ENCODE measurements at places on chromosomes 1 and 21. TPM values are rescaled to one million over a fixed set of nuclear protein-coding genes. Genes with fewer than 3 reads are reported as not detected.

Gene TMEM61
- total RNA-seq = 1.2 TPM

GRCh38 chr1:41315146-41315822 lies 46.0 kb upstream of the FOXO6 start:
- H3K4me3 ChIP-seq = no peak overlapping the region
- H3K4me1 ChIP-seq = peaks cover 14% of the 10 kb centered on the region
- H3K27ac ChIP-seq = no peak overlapping the region
- no peak for DNase-seq

Gene SPATA17
- total RNA-seq = 0.63 TPM

- no peak overlapping the region for H3K4me3 ChIP-seq
- no peaks in the 10 kb centered on the region for H3K27me3 ChIP-seq
- no peaks in the 10 kb centered on the region for H3K4me1 ChIP-seq
- no peaks in the 10 kb centered on the region for H3K36me3 ChIP-seq
- H3K27ac ChIP-seq = no peak overlapping the region
These were observed 442.1 kb upstream of the NR5A2 start for GRCh38 chr1:199585392-199585791.

Gene DNASE2B
- not detected for total RNA-seq

- no peak overlapping the region for H3K27ac ChIP-seq
- no peaks in the 10 kb centered on the region for H3K27me3 ChIP-seq
- H3K36me3 ChIP-seq = no peaks in the 10 kb centered on the region
- DNase-seq = no peak
- H3K4me3 ChIP-seq = no peak overlapping the region
These were observed 37.1 kb downstream of the SLC30A1 start for GRCh38 chr1:211541720-211542477.

DNA sequence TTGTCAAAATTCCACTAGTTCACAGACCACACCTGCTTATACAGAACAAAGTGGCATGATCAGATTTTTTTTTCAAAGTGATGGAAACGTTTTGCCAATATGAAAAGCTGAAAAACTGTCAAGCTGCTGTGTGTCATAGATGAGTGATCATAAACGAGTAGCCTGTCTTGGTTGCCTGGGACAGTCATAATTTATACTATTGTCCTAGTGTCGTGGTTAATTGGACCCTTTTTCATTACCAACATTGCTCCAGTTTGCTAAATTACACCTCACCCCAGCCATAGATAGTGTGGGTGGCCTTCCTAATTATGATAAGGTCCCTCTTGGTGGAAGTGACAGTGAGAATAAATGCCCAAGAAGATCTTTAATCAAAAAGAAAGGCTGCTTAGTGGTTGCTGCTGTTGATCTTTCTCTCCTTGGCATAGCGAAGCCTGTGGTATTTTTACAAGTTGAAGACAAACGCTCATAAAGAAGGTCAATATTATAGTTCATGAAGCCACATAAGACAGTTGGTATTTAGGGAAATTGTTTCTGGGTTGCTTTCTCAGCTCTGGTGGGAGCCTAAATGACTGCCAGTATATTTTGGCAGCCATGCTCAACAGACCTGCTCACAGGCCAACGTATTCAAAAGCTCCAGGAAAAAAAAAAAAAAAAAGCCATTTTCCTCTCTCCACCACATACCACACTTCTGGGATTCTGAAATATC lies 478.1 kb downstream of the PLA2G4A start:
- DNase-seq = no peak
- no peaks in the 10 kb centered on the region for H3K4me1 ChIP-seq
- H3K4me3 ChIP-seq = no peak overlapping the region
- no peak overlapping the region for H3K27ac ChIP-seq

DNA sequence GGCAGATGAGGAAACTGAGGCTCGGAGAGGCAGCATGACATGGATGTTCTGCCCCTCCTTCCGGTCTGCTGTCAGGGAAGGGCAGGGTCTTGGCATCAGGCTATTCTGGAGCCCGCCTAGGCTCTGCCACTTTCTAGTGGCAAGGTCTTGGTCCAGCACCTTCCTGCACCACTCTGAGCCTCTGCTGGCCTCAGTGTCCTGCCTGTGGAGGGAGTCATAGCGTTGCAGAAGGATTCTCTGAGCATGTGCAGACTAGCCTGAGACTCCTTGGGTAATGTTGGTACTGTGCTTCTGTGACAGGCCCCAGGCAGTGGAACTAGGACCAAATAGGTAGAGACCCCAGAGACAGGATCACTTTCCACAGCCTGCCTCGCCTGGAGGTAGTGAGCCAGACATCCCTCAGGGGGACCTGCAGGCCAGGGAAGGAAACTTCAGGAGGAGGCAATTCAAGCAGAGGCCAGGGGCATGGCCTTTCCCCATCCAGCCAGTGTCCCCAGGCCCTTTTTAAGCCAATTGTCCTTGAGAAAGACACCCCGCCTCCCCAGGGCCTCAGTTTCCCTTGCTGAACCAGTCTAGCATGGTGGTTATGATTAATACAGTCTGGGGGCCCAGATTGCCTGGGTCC lies 10.6 kb downstream of the EDN2 start:
- peaks cover 42% of the 10 kb centered on the region for H3K4me1 ChIP-seq
- no peaks in the 10 kb centered on the region for H3K36me3 ChIP-seq
- H3K27me3 ChIP-seq = no peaks in the 10 kb centered on the region
- H3K4me3 ChIP-seq = no peak overlapping the region

DNA sequence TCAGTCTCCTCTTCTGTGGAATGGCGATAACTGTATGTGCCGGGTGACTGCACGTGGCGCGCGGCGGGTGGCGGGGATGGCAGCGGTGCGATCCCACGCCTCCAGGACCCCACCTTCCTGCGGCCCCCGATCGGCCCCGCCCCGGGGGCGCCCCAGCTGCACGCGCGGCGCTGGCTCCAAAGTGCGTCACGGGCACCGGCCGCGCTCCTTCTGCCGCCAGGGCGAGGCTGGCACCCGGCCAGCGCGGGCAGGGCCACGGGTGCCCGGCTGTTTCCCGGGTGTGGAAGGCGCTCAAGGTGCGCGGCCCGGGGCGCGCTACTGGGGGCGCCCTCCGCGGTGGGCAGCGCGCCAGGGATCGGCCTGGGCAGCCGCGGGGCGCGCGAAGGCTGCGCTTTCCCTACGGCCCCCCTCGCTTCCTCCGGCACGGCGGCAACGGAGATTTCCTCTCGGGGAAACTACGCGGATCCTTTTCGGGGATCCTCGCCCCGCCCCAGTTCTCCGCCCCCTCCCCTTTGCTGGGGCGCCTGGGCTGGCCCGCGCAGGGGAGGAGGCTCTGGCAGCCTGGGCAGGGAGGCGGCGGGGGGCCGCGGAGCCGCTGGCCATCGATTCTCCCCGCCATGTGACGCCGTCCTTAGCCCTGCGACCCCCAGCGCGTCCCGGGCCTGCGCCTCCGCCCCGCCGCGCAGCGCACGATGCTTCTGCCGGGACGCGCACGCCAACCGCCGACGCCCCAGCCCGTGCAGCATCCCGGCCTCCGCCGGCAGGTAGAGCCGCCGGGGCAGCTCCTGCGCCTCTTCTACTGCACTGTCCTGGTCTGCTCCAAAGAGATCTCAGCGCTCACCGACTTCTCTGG lies at the start of gene EVA1C:
Gene EVA1C, plus strand, starts transcription at position 545 of the 853 bp plus-strand sequence. Its CDS starts 148 bp downstream, at position 693.
- peak within 1 kb of the TSS; percentile 95 for H3K4me3 ChIP-seq
- peak within 1 kb of the TSS; percentile 99 for H3K27ac ChIP-seq
- H3K27me3 ChIP-seq = no peaks in the 10 kb centered on the region

DNA sequence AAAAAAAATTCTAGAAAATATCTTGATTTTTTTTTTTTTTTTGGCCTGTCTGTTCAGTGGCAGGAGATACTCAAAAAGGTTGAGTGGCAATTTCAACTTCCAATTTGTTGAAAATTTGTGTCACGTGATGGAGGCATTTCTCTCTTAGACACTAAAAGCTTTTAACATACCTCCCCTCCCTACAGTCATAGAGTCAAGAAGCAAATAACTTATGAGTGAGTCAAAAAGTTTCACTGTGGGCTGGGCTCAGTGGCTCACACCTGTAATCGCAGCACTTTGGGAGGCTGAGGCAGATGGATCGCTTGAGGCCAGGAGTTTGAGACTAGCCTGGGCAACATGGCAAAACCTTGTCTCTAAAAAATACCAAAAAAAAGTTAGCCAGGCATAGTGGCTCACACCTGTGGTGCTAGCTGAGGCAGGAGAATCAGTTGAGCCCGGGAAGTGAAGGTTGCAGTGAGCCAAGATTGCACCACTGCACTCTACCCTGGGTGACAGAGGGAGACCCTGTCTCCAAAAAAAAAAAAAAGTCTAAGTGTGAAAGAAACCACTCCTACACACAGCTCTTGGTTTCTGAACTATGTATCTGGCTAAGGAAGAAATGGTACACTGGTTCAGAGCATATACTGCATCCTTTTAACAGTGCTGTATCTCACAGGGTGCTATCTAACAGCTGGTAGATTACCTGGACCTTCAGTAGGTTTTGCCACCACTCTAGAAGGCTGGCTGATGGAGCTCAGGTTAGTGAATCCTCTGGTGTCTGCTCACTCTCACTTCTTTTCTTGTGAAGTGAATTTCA lies 11.6 kb upstream of the BSDC1 start:
- no peak for DNase-seq
- no peaks in the 10 kb centered on the region for H3K27me3 ChIP-seq
- no peak overlapping the region for H3K4me3 ChIP-seq
- H3K36me3 ChIP-seq = no peaks in the 10 kb centered on the region
- H3K4me1 ChIP-seq = no peaks in the 10 kb centered on the region

GRCh38 chr1:202046227-202046626 lies 35.8 kb downstream of the ELF3 start:
- no peak overlapping the region for H3K4me3 ChIP-seq
- H3K36me3 ChIP-seq = no peaks in the 10 kb centered on the region
- H3K27me3 ChIP-seq = no peaks in the 10 kb centered on the region

- H3K36me3 ChIP-seq = no peaks in the 10 kb centered on the region
- no peak overlapping the region for H3K4me3 ChIP-seq
- H3K27ac ChIP-seq = no peak overlapping the region
- no peaks in the 10 kb centered on the region for H3K4me1 ChIP-seq
- no peaks in the 10 kb centered on the region for H3K27me3 ChIP-seq
These were observed 219.5 kb downstream of the TPR start for GRCh38 chr1:186155594-186155993.

Gene ZNF683
- 0.48 TPM for total RNA-seq

- H3K4me3 ChIP-seq = no peak overlapping the region
- DNase-seq = no peak
- no peak overlapping the region for H3K27ac ChIP-seq
- peaks cover 17% of the 10 kb centered on the region for H3K4me1 ChIP-seq
These were observed 30.5 kb downstream of the KCNC4 start for GRCh38 chr1:110240476-110241210.

Gene SH2D5
- total RNA-seq = 0.30 TPM

Gene CACNA1S
- total RNA-seq = not detected

GRCh38 chr1:198287916-198288315 lies 131.1 kb downstream of the NEK7 start:
- no peak overlapping the region for H3K4me3 ChIP-seq
- peaks cover 16% of the 10 kb centered on the region for H3K36me3 ChIP-seq
- H3K4me1 ChIP-seq = peaks cover 31% of the 10 kb centered on the region
- no peak for DNase-seq
- no peak overlapping the region for H3K27ac ChIP-seq

- H3K36me3 ChIP-seq = no peaks in the 10 kb centered on the region
- no peak overlapping the region for H3K4me3 ChIP-seq
- DNase-seq = no peak
- H3K27ac ChIP-seq = no peak overlapping the region
- peaks cover 6% of the 10 kb centered on the region for H3K4me1 ChIP-seq
These were observed 25.8 kb upstream of the CAPZB start for GRCh38 chr1:19511116-19511515.

- DNase-seq = no peak
- H3K36me3 ChIP-seq = no peaks in the 10 kb centered on the region
- H3K4me1 ChIP-seq = no peaks in the 10 kb centered on the region
- no peak overlapping the region for H3K4me3 ChIP-seq
These were observed 450.3 kb upstream of the ZP4 start for GRCh38 chr1:238340989-238341388.

- H3K4me1 ChIP-seq = peaks cover 8% of the 10 kb centered on the region
- DNase-seq = no peak
- H3K27me3 ChIP-seq = peaks cover 22% of the 10 kb centered on the region
These were observed 38.5 kb upstream of the PDE9A start for GRCh38 chr21:42614811-42615351.

Gene MXRA8
- 14.5 TPM for total RNA-seq

GRCh38 chr1:66374148-66374547 lies 159.8 kb upstream of the SGIP1 start:
- peaks cover 30% of the 10 kb centered on the region for H3K36me3 ChIP-seq
- no peak overlapping the region for H3K4me3 ChIP-seq
- H3K4me1 ChIP-seq = peaks cover 21% of the 10 kb centered on the region
- no peak for DNase-seq
- H3K27me3 ChIP-seq = no peaks in the 10 kb centered on the region
- no peak overlapping the region for H3K27ac ChIP-seq

DNA sequence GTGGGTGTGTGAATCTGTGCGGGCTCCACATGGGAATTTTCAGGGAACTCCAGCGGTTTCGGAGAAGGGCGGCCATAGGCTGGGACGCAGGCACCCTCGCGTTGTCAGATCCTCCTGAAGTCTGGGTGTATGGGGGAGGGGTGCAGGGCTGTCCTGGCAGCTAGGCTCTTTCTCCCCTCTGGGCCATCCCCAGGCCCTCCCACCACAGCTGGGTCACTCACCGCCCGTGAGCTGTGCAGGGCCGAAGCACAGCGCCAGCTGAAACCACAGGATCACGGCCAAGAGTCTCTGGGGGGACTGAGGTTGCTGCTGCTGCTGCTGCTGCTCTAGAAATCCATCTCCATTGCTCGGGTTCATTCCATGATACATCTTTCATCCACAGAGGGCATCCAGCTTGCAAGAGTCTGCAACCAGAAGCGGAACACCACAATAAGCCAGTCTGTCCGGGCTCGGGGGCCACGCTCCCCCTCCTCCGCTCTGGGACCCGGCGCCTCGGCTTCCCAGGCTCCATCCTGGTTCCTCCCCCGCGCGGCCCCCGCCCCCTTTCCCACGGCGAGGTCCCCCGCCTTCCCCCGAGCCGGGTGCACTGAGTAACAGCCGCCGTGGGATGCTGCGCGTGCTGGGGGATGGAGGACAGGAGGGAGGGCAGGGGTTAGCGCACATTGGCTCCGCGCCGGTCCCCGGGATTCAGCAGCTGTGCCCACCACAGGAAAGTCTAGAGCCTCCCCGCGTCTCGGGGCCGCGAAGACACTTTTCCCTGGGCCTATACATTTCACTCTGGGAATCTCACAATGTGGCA lies 720 bp downstream of the SUSD4 start:
- no peak overlapping the region for H3K27ac ChIP-seq
- peak overlapping the region; percentile 39 for H3K4me3 ChIP-seq

GRCh38 chr1:230567221-230567575 lies 75.1 kb upstream of the COG2 start:
- H3K4me1 ChIP-seq = no peaks in the 10 kb centered on the region
- H3K27me3 ChIP-seq = no peaks in the 10 kb centered on the region
- no peak for DNase-seq
- H3K27ac ChIP-seq = no peak overlapping the region
- no peak overlapping the region for H3K4me3 ChIP-seq

GRCh38 chr1:206792939-206793607 lies 20.8 kb upstream of the IL10 start:
- H3K27me3 ChIP-seq = no peaks in the 10 kb centered on the region
- no peak overlapping the region for H3K4me3 ChIP-seq
- no peaks in the 10 kb centered on the region for H3K36me3 ChIP-seq

DNA sequence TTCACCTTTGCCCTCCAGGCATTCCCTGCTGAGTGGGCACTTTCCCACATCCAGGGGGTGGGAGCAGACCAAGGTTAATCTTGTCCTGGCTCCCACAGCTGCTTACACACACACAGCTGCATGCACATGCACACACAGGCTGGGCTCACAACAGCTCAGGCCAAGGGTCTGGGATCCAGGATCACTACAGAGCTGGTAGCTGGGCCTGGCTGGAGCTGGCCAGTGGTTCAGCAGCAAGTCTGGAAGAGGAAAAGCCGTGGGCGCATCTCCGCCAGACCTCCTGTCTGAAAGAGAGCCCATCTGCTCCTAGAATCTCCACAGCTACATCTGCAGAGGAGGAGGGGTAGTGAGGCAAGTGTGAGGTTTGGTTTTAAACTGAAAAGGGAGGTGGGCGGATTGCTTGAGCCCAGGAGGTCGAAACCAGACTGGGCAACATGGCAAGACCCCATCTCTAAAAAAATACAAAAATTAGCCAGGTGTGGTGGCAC lies 3.8 kb downstream of the CDK18 start:
- H3K4me1 ChIP-seq = peaks cover 45% of the 10 kb centered on the region
- H3K27me3 ChIP-seq = no peaks in the 10 kb centered on the region
